ENCODE measurements at places on chromosomes 2 and 18.

DNA sequence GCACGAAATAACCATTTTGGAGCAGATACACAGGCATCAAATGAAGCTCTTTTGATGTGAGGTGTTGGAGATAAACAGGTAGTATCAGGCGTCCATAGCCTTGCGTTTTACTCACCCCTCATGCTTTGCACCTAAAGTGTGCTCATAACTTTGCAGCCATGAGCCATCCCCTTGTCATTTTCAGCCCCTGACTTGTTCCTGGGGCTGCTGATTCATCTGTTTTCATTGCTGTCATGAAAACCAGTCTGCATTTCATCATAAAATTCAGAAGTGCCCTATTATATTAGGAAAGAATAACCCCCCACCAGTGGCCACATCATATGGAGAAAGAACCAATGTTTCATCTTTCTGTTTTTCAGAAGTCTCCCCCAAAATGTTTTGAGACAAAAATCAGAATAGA lies 329.7 kb upstream of the NRP2 start:
- DNase-seq: no peak

DNA sequence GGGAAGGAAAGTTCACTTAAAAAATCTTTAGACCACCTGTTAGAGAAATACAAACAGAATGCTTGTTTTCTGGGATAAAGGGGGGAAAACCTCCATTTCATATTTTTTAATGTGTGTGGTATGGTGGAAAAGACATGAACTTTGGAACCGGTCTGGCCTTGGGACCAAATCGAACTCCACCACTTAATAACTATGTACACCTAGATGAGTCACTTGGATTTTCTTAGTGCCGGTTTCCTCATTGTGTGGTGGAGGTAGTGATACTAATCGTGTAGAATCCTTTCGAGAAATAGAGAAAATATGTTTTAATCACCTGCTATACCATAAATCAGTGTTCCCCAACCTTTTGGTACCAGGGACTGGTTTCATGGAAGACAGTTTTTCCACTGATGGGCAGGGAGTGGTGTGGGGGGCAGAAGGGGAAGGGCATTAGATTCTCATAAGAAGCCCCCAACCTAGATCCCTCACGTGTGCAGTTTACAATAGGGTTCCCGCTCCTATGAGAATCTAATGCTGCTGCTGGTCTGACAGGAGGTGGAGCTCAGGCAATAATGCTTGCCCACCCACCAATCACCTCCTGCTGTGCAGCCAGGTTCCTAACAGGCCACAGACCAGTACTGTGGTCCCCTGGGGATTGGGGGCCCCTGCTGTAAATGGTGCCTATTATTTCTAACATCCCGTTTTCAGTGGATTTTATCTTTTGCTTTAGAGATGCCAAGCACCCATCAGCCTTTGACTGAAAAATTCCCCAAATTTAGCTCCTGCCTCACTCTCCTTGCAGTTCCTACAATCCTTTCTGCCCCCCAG lies 308.8 kb downstream of the PRKCE start:
- DNase-seq: no peak

DNA sequence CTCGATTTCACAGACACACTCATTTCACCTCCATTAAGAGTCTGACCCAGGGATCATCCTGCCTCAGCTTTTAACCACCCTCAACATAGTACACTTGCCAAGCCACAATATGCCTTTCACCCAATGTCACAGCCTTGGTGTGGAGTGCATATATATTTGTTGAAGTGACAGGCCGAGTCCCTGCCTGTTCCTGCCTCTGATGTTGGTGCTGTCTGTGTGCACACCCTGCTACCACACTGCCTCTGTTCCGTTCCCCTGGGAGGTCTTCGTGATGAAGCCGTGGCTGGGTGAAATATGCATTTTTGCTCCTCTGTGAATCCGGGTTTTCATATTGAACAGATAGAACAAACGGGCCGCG lies 90.3 kb downstream of the RNF144A start:
- no peak for DNase-seq

DNA sequence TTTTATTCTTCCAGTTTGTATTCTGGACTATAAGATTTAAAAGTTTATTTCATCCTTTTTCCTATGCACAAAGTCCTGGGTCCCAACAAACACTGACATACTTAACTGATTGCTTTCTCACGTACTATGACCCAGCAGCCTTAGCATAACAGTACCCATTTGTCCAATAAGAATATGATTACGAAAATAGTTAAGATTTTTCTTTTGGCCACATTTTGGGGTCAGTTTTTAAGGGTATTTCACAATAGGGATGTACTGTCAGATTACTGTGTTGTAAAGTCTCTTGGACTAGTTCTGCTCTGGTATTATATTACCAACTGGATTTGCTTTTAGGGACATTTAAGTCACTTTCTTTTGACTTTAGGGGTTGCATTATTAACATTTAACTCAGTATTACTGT lies 46.1 kb downstream of the TTC39C start:
- no peak for DNase-seq

GRCh38 chr18:31577195-31577594 lies 14.5 kb upstream of the TTR start:
- no peak for DNase-seq

DNA sequence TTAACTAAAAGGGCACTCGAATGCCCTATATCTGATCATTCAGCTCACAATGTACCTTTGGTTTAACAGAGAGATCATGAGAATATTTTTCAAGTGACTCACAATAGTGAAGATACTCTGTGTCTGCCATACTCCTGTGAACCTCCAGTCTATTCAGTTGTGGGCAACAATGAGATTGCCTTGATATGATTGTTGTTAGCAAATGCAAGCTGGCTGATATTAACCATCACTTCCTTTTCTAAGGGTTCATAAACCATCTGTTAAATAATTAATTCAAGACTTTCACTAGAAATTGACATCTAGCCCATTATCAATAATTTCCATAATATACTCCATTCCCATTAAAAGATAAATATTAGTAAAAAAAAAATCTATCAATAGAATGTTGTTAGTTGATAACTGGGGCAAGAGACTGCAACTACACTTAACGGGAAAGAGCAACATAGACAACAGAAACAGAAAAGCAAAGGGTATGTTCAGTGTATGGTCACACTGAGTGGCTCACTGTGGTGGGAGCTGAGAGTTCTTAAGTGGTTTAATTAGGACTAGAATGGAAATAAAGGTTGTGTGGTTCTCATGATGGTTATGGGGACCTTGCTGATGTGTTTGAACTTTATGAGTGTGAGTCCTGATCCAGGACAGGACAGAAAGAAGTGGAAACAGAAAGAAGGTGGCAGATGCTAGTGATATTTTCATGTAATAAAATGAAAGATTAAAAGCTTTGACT lies 11.9 kb downstream of the IL18RAP start:
- no peak for DNase-seq

DNA sequence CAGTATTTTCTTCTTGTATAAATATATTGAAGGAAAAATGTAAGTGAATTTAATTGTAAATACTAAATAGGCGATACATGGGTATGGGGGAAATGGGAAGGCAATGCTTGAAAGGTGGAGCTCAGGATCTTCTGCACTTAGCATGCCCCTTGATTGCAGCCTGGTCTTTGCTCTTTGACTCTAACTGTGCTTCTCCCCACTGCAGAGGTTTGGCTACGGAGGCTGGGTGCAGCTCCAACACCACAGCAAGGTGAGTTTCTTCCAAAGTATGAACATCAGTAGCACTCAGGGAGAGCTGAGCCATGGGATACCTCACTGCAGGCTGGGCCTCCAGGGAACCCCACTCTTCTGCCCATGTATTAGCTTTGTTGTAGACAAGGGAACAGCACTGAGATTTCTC lies 6.6 kb downstream of the ACMSD start:
- DNase-seq: no peak

GRCh38 chr2:209458008-209458979 lies 34.4 kb downstream of the MAP2 start:
- no peak for DNase-seq
